Calu3 (cell line): ENCODE measurements at places on chromosomes 12 and 14.

- peak; percentile 32 for DNase-seq
These were observed 88.4 kb downstream of the TMCC3 start for GRCh38 chr12:94561943-94562411.

- DNase-seq, result peak; percentile 13
These were observed 17.2 kb upstream of the NRXN3 start for GRCh38 chr14:78153064-78153341.

GRCh38 chr12:57738661-57739237 is at the start of gene AGAP2:
Gene AGAP2 (minus strand): TSS chr12:57738742. CDS start chr12:57738246, 496 bp downstream.
- DNase-seq, result no peak

- no peak for DNase-seq
These were observed 182.1 kb downstream of the C12orf50 start for GRCh38 chr12:87847147-87847546.

DNA sequence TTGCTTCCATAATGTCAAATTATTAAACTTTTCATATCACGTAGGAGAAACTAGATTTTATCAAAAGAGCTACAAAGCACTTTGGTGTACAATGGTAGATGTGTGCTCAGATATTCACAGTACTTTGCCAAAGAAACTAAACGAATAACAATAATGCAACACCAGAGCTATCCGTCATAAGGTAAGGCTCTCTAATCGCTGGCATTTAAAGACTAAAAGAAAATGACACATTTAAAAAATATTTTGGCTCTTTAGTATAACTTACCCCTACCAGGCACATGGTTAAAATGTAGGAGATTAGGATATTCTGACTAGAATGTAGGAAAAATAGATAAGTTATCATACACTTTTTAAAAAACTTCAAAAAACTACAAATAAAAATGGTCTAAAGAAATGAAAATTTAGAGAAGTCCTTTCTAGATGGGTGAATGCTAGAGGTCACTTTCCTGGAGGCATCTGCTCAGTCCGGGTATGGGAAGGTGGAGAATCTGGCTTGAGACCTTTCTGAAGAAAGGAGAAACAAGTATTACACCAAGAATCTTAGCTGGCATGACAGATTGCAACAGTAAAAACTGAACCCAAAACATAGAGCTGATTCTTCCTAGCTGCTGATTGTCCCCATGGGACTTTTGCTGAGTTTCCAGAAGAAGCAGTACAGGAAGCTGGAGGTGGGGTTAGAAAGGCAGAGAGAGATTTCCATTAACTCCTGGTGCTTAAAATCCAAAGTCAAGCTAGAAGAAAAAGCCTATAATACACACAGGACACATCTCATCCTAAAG is 67.9 kb downstream of the FAR2 start:
- DNase-seq, result no peak

- no peak for DNase-seq
These were observed 4.5 kb upstream of the CACNA2D4 start for GRCh38 chr12:1922985-1923384.

- no peak for DNase-seq
These were observed 6.6 kb downstream of the FERMT2 start for GRCh38 chr14:52944254-52944653.

DNA sequence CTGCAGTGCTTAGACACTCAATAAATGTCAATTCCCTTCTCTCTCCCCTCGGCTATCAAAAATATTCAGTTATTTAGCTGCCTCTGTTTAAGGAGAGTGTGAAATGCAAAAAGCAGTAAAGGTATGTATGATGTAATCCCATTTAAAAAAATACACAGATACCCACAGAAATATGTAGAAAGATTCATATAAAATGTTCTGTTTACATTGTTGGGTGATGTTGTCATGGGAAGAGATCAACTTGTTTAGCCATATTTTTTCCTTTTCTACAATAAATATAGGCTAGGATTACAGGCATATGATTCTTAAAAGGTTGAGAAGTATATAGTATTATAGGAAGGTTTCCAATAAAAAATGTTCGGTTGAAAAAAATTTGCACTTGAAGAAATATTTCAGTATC is 7.8 kb downstream of the PPP2R3C start:
- DNase-seq, result no peak

- DNase-seq, result no peak
These were observed 2.3 kb upstream of the CD69 start for GRCh38 chr12:9763025-9763424.

DNA sequence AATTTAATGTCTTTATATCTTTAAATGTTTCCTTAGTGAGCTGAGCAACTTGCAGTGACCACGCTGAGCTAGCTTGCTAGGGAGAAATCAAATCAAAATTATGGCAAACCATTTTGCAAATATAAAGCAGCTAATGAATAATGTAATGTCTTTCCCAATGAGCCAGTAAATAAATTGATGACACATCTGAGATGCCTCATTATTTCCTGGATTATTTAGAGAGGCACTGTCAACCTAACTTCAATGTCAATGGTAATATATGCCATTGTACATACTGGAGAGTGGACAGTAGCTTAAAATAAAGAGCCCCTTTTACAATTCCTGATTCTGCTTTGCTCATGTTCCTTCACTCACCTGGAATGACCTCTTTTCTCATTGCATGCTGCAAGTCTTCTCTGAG is 182.6 kb downstream of the PHLDA1 start:
- no peak for DNase-seq

GRCh38 chr14:30002859-30003258 is 75.2 kb upstream of the PRKD1 start:
- DNase-seq, result no peak

DNA sequence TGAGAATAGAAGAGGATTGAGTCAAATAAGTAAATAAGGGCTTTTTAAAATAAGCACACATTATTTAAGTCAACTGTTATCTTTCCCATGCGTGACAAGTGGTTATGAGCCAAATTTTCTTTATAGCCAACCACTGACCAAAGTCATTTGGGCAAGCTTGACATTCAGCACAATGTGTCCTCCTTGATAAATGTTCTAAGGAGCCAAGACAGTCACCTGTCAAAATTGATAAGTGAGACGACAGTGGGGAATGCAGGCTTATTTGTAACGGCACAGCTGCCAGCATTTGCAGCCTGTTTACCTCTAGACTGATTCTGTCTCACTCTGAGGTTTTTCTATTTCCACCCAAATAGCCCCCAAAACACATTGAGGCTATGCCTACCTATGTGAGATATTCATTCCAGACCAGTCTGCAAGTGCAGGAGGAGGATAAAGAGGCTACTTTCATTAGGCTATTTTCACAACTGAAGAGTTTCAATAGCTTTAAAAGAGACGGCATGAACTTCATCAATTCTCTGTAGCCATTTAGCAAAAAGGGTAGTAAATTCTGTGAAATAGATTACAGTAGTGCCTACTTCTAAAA is 339.5 kb downstream of the PDZRN4 start:
- DNase-seq, result no peak

- no peak for DNase-seq
These were observed 94.4 kb downstream of the FIGNL2 start for GRCh38 chr12:51753980-51754675.

DNA sequence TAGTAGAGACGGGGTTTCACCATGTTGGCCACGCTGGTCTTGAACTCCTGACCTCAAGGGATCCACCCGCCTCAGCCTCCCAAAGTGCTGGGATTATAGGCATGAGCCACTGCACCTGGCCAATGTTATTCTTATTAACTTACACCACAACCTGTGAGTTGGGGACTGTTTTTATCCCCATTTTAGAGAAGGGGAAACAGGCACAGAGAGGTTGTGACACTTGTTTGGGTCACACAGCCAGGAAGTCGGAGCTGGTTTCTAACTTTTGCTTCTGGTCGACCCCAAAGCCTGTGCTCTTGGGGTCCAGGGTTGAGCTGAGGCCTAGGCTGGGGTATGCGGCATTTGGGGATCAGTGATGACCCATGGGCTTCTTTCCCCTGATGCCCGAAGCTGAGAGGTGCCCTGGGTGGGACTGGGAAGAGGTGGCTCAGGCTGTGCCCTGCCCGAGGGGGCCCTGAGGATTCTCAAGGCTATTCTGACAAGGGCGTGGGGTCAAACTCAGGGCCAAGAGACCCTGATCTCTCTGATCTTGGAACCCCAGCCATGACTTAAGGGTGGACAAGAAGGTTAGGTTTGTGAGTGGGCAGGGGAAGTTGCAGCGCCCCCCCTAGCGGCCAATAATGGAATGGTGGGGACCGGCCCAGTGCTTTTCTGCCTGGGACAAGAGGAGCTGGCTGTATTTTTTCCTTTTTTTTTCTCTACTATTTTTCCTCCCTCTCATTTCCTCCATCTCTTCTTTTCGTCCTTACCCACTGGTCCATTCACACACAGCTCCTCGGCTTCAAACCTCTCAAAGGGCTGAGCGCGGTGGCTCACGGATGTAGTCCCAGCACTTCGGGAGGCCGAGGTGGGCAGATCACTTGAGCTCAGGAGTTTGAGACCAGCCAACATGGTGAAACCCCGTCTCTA is 3.0 kb downstream of the SDSL start:
- DNase-seq, result peak; percentile 77

DNA sequence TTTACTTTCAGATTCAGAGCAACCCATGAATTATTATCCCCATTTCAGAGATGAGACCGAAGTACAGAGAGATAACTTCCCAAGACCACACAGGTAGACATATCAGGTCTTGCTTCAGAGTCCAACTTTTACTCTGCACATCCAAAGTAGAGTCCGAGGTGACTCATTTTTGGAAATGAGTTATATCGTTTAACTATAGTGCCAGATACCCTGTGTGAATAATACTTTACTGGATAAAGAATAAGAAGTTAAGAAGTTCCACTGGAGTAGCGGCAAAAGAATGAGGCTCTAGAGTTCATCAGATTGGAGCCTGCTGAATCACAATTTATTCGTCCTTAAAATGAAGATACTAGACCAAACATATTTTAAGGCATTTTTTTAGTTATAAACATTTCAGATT is 124.7 kb downstream of the EPS8 start:
- no peak for DNase-seq

DNA sequence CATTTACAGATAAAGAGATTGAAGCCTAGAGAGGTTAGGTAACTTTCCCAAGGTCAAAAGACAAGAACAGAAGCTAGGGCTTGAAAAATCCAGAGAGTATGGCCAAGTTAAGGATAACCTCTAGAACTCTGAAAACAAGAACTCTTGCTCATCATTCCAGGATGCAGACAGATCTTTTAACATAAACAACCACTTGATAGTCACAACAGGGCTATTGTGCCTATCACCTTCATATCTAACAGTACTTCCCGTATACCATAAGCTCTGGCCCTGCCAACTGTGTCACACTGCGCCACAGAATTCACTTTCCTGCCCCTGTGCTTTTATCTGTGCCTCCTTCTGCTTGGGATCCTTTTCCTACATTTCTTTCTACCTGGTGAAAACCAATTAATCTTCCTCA is 18.2 kb downstream of the ERP29 start:
- DNase-seq, result no peak

- DNase-seq, result no peak
These were observed 32.8 kb downstream of the KCTD10 start for GRCh38 chr12:109444259-109444658.

- no peak for DNase-seq
These were observed 49.5 kb downstream of the ATP2A2 start for GRCh38 chr12:110330544-110330943.

- no peak for DNase-seq
These were observed 30.0 kb downstream of the PELI2 start for GRCh38 chr14:56147986-56148901.

DNA sequence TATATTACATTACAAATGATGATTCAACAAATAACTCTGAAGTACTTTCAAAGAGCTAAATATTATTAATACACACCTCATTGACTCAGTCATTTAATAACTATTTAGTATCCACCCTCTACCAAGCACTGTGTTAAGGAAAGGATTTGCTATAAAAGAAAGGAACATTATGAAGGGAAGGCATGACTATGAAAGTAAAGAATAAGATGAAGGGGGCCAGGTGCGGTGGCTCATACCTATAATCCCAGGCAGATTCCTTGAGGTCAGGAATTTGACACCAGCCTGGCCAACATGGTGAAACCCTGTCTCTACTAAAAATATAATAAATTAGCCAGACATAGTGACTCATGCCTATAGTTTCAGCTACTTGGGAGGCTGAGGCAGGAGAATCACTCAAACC is 107.9 kb downstream of the PLCZ1 start:
- DNase-seq, result peak; percentile 14

GRCh38 chr12:11133162-11133561 is 1.3 kb downstream of the TAS2R30 start:
- no peak for DNase-seq
